ENCODE measurements at places on chromosomes 4 and X.

DNA sequence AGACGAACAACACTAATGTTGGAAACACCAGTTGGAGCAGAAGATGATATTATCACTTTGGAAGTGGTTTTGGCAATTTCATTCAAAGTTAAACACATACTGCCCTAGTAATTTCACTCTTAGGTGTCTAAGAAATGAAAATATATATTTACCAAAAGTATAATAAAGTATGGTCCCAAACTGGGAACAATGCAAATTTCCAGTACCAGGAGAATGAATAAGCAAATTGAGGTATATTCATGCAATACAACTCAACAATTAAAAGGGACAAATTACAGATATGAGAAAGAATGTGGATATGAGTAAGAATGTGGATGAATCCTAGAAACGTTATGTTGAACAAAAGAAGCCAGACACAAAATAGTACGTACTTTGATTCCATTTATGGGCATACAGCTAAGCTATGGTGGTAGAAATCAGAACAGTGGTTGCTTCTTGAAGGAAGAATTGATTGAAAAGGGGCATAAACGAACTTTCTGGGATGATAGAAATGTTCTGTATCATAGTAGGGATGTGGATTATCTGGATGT lies 10.0 kb downstream of the ELMOD2 start:
- DNase-seq = no peak

GRCh38 chrX:41512394-41512793 lies 65.3 kb downstream of the NYX start:
- no peak for DNase-seq

- no peak for DNase-seq
Measured at GRCh38 chr4:187181054-187181453, 457.4 kb upstream of the FAT1 start.

- no peak for DNase-seq
Measured at GRCh38 chr4:54717694-54718093, 59.9 kb downstream of the KIT start.

- DNase-seq = no peak
Measured at GRCh38 chr4:104752337-104752736, 257.6 kb upstream of the CXXC4 start.

DNA sequence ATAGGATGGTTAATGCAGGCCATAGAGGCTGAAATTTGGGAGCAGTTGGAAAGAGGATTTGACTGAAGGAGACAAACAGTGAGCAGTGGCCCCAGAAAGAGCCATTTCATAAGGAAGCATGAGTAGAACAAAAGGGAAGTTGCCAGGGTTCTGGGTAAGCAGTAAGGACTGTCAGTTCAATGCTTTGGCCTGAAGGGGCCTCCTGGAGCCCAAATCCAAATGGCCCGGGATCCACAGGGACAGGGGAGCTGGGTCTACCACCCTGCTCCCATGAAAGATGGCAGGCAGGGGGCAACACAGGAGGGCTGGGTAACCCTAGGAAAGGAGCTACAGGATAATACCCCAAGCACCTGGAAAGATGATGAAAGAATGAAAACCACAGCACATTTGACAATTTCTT lies 4.1 kb upstream of the INTS6L start:
- DNase-seq = no peak

GRCh38 chr4:168390041-168390440 lies 71.5 kb upstream of the DDX60 start:
- no peak for DNase-seq

- no peak for DNase-seq
Measured at GRCh38 chrX:43218198-43218597, 437.9 kb upstream of the MAOA start.

DNA sequence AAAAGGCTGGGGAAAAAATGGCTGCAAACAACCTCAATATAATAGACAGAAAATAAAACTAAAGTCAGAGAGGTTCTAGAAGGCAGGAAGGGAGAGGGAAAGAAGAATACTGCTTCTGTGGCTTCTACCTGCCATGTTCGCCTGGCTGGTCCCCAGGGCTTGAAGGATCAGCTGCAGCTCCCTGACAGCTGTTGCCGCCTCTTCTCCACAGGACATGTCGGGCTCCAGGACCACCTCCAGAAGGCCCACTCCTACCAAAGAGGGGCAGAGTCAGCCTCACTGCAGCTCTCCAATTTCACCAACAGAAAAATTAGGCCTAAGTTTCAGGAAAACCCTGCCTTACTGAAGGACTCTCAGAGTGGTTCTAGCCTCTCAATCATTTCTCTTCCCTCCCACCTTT lies 44.9 kb downstream of the GATB start:
- no peak for DNase-seq

DNA sequence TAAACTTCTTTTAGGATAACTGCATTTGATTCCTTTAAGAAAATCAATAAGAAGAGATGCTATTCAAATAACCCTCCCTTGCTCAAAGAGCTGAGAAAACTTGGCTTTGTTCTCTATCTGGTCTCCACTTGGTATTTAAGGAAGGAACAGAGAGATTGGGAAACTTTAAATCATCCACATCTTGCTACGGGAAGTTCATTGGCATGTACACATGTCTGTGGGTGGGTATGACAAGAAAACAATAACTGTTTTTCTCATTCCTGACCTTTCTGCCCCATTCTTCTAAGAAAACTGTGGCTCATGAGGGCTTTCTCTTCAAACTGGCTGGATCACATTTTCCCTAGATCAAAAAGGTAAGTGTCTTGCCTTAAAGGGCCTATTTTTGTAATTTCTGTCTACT lies 6.0 kb downstream of the SEL1L3 start:
- DNase-seq = no peak

DNA sequence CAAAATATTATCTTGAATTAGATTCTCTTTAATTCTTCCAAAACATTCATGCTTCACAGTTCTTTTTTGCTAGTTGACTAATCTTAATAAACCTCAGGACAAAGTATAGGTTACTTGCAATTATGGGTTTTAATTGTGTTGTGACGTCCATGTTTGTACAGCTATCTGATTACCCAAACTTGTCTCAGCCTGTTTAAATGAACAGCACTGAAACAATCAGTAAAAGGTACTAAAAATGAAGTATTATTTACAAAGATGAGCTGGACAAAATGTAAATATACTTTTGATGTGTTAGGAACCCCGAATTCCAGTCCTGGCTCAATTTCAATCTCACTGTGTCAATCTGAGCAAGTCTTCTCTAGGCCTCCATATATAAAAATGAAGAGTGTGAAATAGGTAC lies 57.4 kb upstream of the SLC6A14 start:
- no peak for DNase-seq

DNA sequence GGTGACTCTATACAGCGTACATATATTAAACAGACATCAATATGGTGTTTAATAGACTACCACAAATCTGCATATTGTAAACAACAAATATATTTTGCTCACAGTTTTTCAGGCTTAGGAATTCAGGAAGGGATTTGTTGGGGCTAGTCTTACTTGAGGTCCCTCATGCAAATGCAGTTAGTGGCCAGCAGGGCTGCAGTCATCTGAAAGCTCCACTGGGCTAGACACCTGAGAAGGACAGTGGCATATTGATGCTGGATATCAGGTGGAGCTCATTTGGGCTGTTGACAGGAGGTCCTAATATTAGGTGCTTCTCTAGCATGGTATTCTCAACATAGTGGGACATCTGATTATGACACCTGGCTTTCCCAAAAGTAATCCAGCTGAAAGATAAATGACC lies 493.8 kb upstream of the PABPC4L start:
- DNase-seq = no peak

DNA sequence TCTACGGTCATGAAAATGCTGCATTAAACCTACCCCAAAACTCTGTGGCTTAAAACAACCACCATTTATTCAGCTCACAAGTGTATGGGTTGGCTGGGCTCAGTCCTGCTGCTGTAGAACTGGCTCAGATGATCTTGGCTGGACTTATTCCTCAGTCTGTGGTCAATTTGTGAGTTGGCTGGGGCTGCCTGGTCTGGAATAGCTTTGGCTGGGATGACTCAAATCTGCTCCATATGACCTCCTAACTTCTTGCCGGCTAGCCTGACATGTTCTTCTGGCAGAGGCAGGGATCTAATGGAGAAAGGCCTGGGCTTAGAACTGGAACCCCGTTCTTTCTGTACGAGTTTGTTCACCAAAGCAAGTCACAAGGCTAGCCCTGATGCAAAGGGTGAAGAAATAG lies 71.7 kb downstream of the CFAP299 start:
- no peak for DNase-seq

DNA sequence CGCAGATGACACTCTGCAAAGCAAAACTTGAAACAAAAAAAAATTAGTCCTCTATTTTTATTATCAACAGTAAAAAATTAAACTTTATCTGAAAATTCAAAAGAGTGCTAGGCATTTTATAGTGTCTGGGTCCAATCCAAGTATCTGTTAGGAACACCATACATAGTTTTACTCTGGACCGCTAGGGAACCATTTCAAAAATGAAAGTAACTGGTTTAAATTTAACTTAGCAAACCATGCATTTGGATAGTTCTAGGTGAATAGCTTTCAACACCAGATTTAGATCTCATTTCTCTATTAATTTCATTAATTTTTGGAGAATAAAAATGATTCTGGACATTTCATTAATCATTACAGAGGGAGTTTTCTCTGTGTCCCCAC lies 1.2 kb downstream of the KLKB1 start:
- no peak for DNase-seq

GRCh38 chrX:16215660-16216059 lies 48.4 kb downstream of the MAGEB17 start:
- no peak for DNase-seq

DNA sequence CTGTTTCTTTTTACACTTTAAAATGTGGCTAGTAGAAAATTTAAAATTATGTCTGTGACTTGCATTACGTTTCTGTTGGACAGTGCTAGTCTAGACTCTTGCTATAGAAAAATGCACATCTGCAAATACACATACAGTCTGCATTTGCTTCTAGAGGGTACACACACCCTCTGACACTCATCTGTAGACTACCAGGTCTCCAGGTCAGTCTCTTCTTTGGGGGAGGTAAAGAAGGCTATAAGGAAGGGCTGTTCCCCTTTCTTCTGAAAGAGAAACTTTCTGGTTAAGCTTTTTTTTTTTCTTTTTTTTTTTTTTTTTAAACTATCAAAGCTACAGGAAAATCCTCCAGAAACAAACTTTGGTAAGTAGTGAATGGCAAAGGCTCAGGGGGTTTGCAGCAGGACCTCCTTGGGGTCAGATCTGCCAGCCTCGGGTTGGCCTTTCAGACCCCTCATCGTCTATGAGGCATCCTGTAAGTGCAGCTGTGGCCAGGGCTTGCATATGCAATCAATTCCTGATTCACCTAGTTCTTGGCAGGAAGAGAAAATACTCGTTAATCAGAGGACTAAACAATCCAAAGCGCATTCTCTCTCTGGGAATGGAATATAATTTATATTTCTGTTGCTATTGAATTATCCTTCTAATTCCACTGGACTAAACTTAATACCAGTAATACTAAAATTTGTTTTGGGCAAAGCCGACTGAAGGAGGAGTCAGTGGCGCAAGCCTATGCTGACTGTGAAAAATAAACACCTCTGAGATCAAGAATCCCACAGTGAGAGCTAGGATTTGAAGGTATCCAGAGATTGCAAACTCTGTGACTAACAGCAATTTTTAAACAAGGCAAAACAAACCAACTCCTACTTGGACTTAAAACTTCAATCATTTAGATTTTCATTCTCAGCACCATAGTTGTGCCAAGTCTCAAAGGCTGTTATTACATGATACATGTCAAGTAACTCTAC lies 109.3 kb upstream of the TBC1D9 start:
- no peak for DNase-seq

Measured in CD4-positive, alpha-beta T cell treated with Interleukin-21 for 1 hour (primary cell).